Ascending aorta (tissue), 2 donors: ENCODE measurements at places on chromosomes 5 and 9.

DNA sequence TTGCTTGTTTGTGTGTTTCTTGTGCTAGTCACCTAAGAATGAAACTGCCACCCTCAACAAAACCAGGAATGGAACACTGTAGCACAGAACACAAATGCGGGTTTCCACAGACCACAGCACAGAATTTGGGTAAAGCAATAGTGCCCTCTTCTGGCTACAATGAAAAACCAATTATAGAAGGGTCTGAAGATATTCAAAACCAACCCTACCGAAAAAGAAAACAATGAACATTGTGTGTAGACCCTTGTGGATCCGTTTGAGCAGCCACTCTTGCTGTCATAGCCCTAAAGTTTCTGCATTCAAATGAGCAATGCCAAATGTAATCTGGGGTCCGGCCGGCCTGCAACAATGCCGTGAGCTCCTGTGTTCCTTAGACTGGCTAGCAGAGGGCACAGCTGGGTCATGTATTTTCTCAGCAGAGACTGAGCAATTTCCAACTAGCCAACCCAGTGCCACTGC is 8.3 kb upstream of the ENC1 start:
- no peaks in the 10 kb centered on the region for H3K36me3 ChIP-seq
- no peaks in the 10 kb centered on the region for H3K27me3 ChIP-seq
- H3K4me3 ChIP-seq: no peak overlapping the region

- no peaks in the 10 kb centered on the region for H3K27me3 ChIP-seq
- H3K4me3 ChIP-seq: no peak overlapping the region
- H3K4me1 ChIP-seq: no peaks in the 10 kb centered on the region
- no peaks in the 10 kb centered on the region for H3K36me3 ChIP-seq
These were observed 306.4 kb downstream of the NTRK2 start for GRCh38 chr9:84975926-84976325.

GRCh38 chr9:115998666-115999065 is 154.9 kb upstream of the PAPPA start:
- DNase-seq: no peak
- no peaks in the 10 kb centered on the region for H3K4me1 ChIP-seq
- no peak overlapping the region for H3K4me3 ChIP-seq
- no peaks in the 10 kb centered on the region for H3K27me3 ChIP-seq
- no peaks in the 10 kb centered on the region for H3K36me3 ChIP-seq

DNA sequence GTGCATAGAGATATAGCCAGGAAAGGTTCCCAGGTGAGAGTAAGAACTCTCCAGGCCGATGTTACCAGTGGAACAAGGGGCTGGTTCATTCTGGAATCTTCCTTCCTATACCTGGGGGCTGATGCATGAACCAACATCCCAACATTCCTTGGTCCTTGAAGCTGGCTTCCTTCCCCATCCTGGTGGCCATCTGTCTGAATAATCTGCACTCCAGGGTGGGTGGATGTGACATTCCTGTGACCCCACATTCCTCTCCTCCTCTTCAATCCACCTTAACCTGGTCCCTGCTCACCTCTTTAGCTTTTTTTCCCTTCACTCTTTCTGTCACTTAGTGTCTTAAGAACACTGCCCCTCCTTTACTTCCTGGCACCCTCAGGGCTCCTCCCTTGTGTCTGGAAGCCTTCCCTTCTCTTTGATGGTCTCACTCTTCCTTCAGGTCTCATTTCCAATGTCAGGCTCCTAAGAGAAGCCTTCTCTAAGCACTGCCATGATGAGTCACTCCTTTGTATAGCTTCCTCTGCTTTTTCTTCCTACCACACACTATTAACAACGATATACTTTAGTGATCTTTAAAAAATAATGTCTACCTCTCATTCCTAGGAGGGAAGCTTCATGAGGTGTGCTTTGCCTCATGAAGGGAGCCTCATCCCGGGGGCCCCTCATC is 80.3 kb downstream of the BOD1 start:
- H3K4me3 ChIP-seq: no peak overlapping the region
- no peak overlapping the region for H3K27ac ChIP-seq
- no peaks in the 10 kb centered on the region for H3K4me1 ChIP-seq
- H3K27me3 ChIP-seq: no peaks in the 10 kb centered on the region

DNA sequence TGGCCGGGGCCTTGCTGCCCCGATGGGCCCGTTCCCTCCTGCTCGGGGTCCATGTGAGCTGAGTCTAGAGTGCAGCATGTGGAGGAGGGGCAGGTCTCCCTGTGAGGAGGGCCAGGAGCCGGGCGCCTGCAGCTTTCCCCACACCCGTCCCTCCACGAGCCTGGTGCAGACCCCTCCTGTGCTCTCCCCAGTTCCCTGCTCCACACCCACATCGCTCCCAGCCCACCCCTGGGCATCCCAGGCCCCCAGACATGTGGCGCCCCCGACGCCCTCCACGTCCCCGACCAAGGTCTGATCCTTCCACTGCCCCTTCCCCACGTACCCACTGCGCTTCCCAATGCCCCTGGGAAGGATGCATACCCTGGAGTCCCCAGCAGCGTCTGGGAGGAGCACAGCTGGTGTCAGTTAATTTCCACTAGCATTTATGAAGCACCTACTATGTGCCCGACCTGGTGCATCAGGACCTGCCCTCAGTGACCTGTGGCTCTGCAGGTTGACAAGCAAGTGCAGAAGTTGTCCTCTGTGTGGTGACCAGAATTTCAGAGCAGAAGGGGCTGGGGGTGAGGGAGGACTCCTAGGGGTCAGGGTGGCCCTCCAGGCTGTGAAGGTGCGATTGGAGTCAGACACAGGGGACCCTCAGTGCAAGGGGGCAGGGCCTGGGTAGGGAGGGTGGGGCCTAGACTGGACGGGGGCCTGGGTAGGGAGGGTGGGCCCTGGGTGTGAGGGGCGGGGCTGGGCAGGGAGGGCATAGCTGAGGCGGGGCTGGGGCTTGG is 10.8 kb upstream of the SLC6A18 start:
- no peak overlapping the region for H3K27ac ChIP-seq
- H3K36me3 ChIP-seq: no peaks in the 10 kb centered on the region

- peaks cover 39% of the 10 kb centered on the region for H3K4me1 ChIP-seq
- no peak for DNase-seq
- peaks cover 15% of the 10 kb centered on the region for H3K27me3 ChIP-seq
- no peaks in the 10 kb centered on the region for H3K36me3 ChIP-seq
- H3K27ac ChIP-seq: no peak overlapping the region
These were observed 571 bp downstream of the CNTFR start for GRCh38 chr9:34588671-34589635.

GRCh38 chr9:98594546-98595160 is 114.1 kb downstream of the GABBR2 start:
- DNase-seq: no peak
- no peak overlapping the region for H3K27ac ChIP-seq
- no peak overlapping the region for H3K4me3 ChIP-seq

DNA sequence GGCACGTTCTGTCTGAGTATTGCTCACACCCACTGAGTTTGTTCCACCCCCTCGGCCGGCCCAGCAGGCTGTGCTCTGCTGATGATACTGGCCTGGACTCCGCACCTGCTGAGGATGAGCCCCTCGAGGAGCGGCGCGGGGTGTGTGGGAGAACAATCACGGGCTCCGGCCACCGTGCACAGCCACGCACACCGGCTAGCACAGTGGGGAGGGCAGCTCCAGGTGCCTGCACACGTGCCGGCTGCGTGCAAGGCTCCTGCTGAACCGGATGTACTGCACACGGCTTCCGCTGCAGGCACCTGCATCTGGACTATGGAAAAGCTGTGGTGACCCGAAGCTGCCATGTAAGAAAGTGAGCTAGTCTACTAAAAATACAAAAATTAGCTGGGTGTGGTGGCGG is 485.2 kb upstream of the CDH9 start:
- DNase-seq: no peak
- H3K36me3 ChIP-seq: no peaks in the 10 kb centered on the region
- H3K4me1 ChIP-seq: no peaks in the 10 kb centered on the region
- H3K4me3 ChIP-seq: no peak overlapping the region

GRCh38 chr9:2677915-2678889 is 39.1 kb upstream of the KCNV2 start:
- no peak overlapping the region for H3K4me3 ChIP-seq
- no peak overlapping the region for H3K27ac ChIP-seq
- H3K36me3 ChIP-seq: no peaks in the 10 kb centered on the region
- no peaks in the 10 kb centered on the region for H3K27me3 ChIP-seq
- no peak for DNase-seq

DNA sequence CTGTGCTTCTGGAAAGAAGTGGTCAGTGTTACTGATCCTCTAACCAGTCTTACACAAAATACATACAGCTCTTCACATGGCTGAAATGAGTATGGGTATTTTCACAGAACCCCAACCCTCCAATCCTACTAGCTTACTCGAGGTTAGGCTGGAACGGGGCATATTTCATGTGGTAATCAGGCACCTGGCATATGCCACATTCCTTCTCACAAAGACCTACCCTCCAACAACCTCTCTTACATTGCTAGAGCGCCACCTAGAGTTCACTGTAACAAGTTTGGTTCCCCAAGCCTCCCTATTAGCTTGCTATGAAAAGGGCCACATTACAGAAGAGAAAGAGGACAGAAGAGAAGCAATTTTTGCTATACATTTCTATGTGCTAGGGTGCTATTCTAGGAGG is 597.3 kb downstream of the PRELID2 start:
- H3K4me1 ChIP-seq: no peaks in the 10 kb centered on the region
- H3K27me3 ChIP-seq: no peaks in the 10 kb centered on the region
- no peak for DNase-seq
- H3K36me3 ChIP-seq: no peaks in the 10 kb centered on the region
- no peak overlapping the region for H3K4me3 ChIP-seq
- no peak overlapping the region for H3K27ac ChIP-seq

GRCh38 chr9:124218438-124218982 is 39.2 kb upstream of the NEK6 start:
- H3K4me1 ChIP-seq: no peaks in the 10 kb centered on the region
- no peak overlapping the region for H3K4me3 ChIP-seq
- H3K27me3 ChIP-seq: no peaks in the 10 kb centered on the region
- H3K36me3 ChIP-seq: no peaks in the 10 kb centered on the region

GRCh38 chr5:54329731-54330709 is 19.6 kb upstream of the ARL15 start:
- no peak overlapping the region for H3K27ac ChIP-seq
- H3K4me1 ChIP-seq: no peaks in the 10 kb centered on the region
- H3K36me3 ChIP-seq: no peaks in the 10 kb centered on the region
- no peak overlapping the region for H3K4me3 ChIP-seq
- no peaks in the 10 kb centered on the region for H3K27me3 ChIP-seq

DNA sequence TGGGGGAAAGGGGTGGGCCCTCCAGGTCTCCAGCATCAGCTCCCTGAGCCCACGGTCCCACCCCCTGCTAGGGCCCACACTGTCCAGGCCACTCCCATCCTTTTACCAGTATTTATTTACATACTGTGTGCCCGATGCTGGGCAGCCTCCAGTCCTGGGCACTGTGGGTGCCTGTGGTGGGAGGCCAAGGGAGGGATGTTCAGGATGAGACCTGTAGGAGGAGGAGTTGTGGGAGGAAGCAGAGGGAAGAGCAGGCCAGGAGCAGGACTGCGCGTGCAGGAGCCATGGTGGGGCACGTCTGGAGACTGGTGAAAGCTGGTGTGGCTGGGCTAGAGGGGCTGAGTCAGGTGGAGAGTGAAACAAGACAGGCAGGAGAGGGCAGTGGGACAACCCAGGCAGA is 267.4 kb downstream of the HSPA4 start:
- H3K27ac ChIP-seq: no peak overlapping the region
- DNase-seq: no peak
- no peaks in the 10 kb centered on the region for H3K4me1 ChIP-seq
- no peaks in the 10 kb centered on the region for H3K36me3 ChIP-seq
- no peak overlapping the region for H3K4me3 ChIP-seq
- no peaks in the 10 kb centered on the region for H3K27me3 ChIP-seq

DNA sequence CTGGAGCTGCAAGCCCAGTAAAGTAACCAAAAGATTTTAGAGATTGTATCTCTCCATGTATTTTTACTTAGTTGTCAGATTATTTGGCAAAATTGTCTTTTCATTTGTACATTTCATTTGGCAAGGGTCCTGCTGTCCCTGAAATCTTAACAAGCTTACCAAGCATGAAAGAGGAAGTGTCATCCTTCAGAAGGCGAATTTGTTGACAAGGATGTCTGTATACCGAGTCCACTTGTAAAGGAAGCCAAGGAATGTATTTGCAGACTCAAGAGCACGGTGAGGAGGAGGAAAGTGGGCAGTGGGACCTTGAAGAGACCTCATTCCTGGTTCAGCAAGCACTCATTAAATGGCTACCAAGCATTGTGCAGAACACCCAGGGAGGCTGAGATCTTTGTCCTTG is 7.5 kb upstream of the OTULINL start:
- DNase-seq: no peak
- H3K36me3 ChIP-seq: no peaks in the 10 kb centered on the region
- no peak overlapping the region for H3K27ac ChIP-seq
- no peak overlapping the region for H3K4me3 ChIP-seq
- no peaks in the 10 kb centered on the region for H3K4me1 ChIP-seq

DNA sequence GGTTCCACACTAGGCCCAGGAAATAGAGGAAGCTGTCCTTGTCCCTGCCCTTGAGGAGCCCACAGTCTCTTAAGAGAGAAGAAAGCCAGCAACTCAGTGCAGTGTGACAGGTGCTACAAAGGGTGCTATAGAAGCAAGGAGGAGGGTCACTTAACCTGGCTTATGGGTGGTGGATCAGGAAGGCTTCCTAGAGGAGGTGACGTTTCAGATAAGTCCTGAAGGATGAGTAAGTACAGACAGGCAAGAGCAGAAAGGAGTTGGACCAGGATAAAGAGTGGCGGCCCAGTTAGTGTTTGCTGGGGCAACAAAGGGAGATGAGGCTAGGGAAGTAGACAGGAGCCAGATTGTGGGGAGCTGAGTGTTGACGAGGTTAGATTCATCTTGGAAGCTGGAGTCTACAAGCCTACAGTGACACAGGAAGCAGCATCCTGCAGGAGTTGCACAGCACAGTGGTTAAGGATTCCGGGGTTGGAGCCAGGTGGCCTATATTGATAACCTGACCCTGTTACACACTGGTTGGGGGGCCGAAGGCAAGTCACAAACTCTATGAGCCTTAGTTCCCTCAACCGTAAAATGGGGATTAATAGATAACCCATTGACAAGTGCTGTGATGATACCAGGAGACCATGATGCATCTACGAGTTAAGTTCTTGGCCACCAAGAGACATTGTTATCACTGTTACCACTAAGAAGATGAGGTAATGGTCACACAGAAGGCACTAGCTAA is 5.4 kb upstream of the LHX6 start:
- H3K4me3 ChIP-seq: no peak overlapping the region
- no peaks in the 10 kb centered on the region for H3K4me1 ChIP-seq
- H3K27ac ChIP-seq: no peak overlapping the region
- no peak for DNase-seq
- H3K36me3 ChIP-seq: peaks cover 6% of the 10 kb centered on the region

GRCh38 chr5:110945874-110946436 is 125.6 kb upstream of the TSLP start:
- H3K27ac ChIP-seq: no peak overlapping the region
- no peaks in the 10 kb centered on the region for H3K36me3 ChIP-seq
- H3K27me3 ChIP-seq: no peaks in the 10 kb centered on the region
- H3K4me3 ChIP-seq: no peak overlapping the region
- no peaks in the 10 kb centered on the region for H3K4me1 ChIP-seq
- DNase-seq: no peak

DNA sequence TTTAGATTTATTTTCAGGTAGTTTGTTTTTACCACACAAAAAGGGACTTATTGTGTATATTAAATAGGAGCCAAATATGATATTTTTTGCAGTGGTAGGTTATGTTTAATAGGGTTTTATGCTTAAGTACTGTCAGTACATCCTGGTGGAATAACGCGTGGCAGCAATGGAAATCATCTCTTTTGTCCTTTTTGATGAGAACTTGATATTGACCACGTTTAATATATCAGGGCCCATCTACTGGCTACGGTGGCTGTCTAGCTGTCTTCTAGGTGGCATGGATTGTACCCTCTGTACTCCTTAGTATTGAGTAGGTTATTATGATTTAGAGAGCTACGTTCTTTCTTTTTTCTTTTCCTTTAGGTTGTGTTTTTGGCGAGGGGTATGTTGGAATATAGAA is 2.6 kb downstream of the BASP1 start:
- H3K4me3 ChIP-seq: no peak overlapping the region
- H3K27ac ChIP-seq: no peak overlapping the region
- no peaks in the 10 kb centered on the region for H3K27me3 ChIP-seq
- no peak for DNase-seq
